Activated naive CD4-positive, alpha-beta T cell treated with anti-CD3 and anti-CD28 coated beads, Interleukin-2, amount 10 ng/mL, durations not matched to agents 7 days and 5 days (primary cell): ENCODE measurements at places on chromosomes 5 and 9.
A peak's percentile ranks its signal among the peaks of the same experiment; 100 is the strongest.

GRCh38 chr5:132853323-132853722 is 12.9 kb downstream of the GDF9 start:
- no peak for DNase-seq

DNA sequence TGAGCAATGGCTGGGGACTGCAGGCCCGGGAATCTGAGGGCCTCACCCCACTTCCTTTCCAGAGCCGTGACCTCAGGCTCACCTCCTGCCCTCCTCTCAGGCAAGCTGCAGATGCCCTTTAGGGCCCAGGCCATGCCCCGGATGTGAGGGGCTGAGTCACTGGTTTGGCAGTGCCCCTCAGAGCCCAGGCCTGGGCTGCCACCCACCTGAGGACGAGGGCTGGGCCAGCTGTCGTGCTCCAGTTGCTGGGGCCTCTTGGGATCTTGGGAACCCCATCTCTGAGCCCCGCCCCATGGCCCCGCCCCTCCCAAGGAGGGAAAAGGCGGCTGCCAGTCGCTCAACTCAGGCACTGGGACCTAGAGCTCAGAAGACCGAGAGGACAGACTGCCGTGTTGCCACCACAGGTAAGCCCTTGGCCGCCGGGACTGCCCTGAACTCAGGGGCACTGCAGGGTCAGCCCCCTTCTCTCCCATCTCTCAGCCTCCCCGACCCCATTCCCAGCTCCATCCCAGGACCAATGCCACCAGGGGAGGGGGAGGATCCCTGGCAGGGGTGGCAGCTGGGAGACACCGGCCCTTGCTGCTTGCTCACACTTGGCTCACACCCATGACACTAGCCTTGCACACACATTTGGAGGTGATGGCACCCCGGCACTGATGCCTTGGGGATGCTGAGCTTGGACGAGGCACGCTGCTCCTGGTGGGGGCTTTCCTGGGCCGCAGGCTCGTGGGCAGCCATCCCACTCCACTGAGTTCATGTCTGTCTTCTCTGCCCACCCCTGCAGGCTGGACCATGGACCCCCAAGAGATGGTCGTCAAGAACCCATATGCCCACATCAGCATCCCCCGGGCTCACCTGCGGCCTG is at the start of gene CYSRT1:
Gene CYSRT1 (plus strand): TSS at position 345 of the 865 bp plus-strand sequence. CDS start 448 bp downstream, at position 793.
- DNase-seq, result peak; percentile 53

GRCh38 chr5:149413477-149414210 is 34.6 kb upstream of the IL17B start:
- DNase-seq, result no peak

DNA sequence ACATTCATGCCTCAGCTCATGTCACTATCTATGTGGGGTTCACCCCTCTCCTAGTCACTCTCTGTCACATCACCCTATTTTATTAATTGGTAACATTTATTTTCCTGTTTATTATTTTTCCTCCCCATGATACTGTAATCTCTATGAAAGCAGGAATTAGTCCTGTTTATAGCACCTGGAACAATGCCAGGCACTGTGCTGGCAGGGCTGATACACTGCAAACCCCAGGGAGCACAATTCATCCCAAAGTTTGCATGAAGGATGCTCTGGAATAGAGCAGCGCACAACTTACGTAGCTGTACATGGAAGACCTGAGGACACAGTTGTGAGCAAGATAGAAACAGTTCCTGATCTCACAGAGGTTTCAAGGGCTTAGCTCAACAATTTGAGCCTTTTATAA is 103.2 kb downstream of the NSG2 start:
- no peak for DNase-seq

- DNase-seq, result no peak
Measured at GRCh38 chr5:81830596-81830995, 79.7 kb upstream of the SSBP2 start.
